ENCODE measurements at places on chromosomes 1 and 21.

- DNase-seq: no peak
These were observed 121.7 kb upstream of the PRDX6 start for GRCh38 chr1:173355281-173356031.

DNA sequence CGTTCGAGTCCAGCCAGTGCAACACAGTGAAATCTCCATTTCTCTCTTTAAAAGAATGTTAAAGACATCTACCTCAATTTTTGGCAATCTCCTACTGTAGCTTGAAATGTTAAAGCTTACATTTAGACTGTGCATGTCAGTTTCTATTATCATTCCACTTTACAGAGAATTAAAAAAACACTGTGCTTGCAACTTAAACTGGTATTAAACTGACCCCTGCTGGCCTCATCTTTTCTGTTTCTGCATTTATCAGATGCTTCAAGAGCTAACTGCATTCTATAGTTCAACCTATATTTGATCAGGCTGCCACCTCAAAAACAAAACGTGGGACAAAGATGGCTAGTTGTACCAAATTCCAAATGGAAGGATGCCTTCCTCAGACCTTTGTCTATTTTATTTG is 226.5 kb downstream of the SMYD3 start:
- no peak for DNase-seq

DNA sequence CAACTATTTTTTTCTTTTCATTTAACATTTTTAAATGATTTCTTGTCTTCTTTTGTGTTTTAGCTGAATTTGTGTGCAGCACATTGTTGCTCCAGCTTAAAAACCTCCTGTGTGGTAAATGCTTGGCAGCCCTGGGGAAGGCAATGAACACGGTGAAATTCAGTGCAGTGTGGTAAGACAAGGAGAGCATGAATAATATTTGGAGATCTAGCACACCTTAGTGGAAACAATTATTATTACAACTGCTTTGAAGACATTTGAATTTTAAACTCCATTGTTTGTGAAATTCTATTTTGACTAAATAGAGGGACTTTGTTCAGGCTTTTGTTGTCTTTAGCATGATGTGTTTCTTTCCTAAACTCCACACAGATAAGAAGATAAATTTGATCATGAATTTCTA is 242.6 kb upstream of the CXADR start:
- no peak for DNase-seq

DNA sequence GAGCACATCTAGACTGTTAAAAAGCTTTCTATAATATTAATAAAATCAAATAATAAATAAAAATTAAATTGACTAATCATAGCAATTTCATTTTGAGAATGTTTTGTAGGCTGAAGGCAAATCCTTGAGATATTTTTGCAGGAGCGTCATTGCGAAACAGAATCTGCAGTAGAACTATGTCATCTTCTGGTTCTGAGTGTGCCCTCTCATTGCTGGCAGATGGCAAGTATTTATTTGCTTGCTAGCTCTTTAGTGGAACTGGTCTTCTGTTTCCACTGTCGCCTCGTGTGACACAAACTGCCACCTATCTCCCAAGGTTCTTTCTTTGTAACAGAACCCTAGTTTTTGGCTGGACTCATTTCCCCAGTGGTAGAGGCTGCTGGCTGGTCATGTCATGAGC is 19.0 kb upstream of the IRF2BP2 start:
- no peak for DNase-seq

- DNase-seq: no peak
These were observed 409.4 kb downstream of the BRINP3 start for GRCh38 chr1:190068304-190068703.

DNA sequence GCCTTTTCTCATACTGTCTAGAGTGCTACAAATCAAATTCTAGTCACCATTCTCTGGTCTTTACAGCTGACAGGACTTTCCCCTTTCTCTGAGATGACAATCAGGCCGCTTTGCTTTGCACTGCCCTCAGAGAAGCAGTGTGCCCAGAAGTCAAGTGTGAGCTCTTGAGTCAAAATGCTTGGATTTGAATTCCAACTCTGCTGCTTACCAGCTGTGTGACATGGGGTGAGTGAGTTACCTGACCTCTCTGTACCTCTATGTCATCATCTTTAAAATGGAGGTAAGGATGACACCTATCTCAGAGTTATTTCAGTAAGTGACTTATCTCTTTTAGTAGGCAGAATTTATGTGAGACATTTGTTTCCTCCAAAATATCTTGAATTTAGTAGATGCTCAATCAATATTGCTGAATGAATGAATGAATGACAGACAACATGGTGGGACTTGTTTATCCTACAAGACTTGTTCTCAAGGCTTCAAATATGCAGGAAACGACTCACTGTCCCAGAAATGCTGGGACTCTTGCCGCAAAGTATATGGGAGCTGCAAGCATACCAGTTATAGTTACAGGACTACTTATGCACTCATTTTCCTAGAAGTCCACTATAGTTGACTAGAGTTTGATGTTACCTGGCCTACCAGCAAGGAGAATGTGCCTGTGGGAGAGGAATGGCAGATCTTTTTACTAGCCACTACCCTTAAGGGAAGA is 38.1 kb upstream of the A3GALT2 start:
- DNase-seq: no peak

- DNase-seq: no peak
These were observed 52.0 kb downstream of the FOXJ3 start for GRCh38 chr1:42282867-42283583.

DNA sequence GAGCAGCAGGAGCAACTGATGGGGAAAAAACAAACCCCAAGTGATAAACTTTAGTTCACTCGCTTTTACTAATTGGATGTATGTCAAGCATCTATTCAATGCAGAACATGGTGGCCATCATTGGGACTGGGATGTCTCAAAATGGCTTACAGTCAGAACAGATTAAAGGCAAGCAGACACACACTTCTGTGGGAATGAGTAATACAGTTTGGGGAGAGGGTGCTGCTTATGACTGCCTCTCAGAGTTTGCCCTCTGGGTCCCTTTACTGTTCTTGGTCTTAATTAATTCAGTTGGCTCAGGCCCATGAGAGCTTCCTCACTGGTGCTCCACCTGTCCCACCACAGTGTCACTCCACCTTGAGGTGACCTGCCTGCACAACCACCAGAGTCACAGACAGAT is 119.5 kb downstream of the TBX19 start:
- no peak for DNase-seq

- no peak for DNase-seq
These were observed 62.3 kb upstream of the ADARB1 start for GRCh38 chr21:45011911-45012661.

DNA sequence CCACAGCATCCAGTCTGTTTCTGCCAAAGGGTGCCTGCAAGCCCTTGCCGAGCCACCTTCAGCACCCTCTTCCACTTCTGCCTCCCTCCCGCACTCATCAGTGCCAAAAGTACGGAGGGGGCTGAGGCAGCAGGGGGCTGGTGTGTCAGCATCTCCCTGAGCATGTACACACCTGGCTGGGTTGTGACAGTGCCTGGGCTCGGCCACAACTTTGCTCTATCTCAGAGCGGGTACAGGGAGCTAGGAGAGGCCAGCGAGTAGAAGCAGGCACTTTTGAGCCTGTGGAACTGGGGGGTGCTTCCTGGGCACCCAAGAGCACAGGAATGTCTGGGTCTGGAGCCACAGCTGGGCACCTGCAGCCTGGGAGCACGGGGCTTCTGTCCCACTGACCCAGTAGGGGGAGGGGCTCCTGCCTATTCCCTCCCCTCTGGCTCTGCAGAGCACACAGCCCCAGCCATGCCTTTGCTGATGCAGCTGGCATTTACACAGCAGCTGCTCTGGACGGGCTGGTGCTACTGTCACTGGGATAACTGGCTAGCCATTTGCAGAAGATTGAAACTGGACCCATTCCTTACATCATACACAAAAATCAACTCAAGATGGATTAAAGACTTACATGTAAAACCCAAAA is 319.8 kb upstream of the RRP15 start:
- DNase-seq: no peak

All from central memory CD4-positive, alpha-beta T cell (primary cell).